GM20000 (cell line): ENCODE measurements at places on chromosomes 16 and 17.

DNA sequence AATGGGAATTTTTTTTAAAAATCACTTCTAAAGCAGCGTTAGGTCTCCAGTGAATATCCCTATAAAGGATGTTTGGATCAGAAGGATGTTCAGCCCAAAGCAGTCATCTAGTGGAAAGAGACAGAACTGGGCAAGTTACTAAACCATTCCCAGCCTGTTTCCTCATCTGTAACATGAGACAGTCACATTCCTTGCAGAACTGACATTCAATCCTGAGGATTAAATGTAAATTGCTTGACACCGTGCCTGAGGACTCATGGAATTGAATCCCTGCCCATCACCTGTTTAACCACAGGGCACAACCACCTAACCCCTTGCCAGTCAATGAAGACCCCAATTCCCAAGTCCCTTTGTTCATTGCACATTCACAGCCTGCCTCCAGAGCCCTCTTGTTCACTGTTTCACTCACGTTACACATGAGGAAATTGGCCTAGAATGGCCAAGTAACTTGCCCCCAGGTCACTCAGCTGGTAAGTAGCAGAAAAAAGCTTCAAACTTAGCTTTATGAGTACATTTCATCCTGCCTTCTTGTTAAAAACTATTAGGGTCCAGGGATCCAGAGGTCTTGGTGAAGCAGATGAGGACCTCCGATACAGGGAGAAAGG is 1.4 kb downstream of the CMTM2 start:
- DNase-seq: no peak

- DNase-seq: no peak
Measured at GRCh38 chr16:31206776-31207175, 4.2 kb upstream of the PYCARD start.

DNA sequence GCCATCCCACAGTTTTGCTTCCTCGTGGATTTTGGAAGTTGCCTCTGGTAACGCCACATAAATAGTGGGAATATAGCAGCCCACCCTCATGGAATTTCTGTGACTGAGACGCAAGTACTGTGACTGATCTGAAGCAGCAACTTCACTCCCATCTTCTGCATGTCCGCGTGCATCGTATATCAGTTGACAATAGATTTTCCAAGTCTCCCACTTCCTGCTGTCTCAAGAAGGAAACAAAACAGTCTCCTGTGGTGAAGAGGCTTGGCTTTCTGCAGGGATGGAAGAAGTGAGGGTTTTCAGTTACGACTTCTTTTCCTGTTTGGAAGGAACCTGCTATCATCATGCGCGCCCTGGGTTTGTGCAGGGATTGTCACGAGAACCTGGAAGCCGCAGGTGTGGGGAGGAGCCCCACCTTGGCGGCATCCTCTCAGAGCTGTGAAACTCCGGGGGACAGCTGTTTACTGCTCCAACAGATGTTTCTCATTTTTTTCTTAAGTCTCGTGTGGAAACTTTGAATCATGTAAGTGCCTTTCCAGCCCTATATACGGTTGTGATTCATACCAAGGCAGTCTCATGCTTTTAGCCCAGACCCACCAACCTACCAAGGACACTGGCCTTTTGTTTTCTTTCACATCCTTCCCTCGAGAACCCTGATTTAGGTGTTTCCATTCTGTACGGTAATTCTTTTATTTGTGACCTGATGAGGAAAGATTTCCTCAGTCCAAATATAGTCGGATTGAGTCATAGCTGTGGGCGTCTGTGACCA is 57.5 kb downstream of the WIPI1 start:
- DNase-seq: no peak

DNA sequence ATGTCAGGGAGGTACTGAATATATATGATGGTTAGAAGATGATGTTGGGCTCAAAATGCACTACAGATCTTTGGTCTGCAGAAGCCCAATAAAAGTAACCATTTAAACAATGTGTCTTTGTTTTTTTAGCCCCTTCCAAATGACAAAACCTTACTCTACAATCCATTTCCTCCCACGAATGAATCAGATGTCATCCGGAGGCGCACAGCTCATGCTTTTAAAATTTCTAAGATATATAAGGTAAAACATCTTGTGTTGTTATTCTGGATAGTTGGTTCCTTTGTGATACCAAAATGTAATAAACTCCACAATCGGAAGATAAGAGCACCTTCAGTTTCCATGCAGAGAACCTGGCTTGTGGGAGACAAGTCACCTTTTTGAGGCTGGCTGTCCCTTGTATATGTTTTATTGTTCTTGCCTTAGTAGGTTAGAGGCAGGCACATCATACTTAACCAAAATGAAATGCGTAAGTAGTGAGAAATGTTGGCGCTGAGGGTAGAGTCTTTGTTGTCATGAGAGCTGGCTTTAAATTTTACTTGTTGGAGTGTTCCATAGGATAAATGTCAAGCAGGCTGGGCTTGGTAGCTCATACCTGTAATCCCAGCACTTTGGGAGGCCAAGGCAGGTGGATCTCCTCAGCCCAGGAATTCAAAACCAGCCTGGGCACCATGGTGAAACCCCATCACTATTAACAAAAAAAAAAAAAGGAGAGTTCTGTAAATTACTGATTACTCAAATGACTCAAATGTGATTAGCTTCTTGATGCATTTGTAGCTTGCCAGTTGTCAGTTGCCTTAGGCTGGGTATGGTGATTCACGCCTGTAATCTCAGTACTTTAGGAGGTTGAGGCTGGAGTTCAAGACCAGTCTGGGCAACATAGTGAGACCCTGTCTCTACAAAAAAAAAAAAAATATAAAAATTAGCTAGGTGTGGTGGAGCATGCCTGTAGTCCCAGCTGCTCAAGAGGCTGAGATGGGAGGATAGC is 19.7 kb upstream of the SNTB2 start:
- DNase-seq: no peak

GRCh38 chr17:59786536-59787319 is 79.3 kb downstream of the VMP1 start:
- peak; percentile 69 for DNase-seq

DNA sequence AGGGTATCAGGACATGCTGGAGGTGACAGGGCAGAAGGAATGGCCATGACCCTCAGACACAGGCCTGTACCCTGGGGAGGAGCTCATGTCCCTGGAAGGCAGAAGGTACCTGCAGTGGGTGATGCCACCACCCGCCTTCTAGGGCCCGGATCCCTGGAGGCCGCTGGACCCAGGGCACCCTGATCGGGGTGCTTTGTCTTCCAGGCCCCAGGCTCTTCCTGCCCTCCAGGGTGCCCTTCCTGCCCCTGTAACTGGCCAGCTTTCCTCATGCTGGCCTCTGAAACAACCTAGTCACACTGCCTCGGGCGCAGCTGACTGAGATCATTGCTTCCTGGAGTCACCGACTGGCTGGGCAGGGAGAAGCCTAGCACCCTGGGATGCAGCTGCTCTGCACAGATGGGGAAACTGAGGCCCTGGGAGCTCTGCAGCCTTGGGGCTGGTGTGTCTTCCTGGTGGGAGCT is 5.8 kb downstream of the ADCY7 start:
- no peak for DNase-seq

DNA sequence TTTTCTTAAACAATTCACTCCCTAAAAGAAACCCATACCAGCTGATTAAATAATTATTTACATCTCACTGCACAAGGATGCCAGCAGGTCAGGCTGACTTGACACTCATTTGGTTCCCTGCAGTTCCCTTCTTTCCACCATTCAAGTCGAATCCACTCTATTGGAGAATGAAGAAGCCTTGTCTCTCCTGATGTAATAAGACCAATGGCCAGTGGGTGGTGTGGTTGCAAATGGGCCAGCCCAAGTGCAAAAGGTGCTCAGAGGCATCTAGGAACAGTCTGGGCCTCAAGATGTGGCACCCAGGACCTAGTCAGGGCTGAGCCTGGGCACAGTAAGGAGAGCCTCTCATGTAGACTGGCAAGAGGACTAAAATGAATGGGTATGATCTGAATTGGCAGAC is 9.3 kb downstream of the C16orf78 start:
- DNase-seq: no peak

GRCh38 chr17:72804949-72805707 is 287.4 kb downstream of the SLC39A11 start:
- no peak for DNase-seq
